ENCODE measurements at places on chromosomes 7 and 10.

DNA sequence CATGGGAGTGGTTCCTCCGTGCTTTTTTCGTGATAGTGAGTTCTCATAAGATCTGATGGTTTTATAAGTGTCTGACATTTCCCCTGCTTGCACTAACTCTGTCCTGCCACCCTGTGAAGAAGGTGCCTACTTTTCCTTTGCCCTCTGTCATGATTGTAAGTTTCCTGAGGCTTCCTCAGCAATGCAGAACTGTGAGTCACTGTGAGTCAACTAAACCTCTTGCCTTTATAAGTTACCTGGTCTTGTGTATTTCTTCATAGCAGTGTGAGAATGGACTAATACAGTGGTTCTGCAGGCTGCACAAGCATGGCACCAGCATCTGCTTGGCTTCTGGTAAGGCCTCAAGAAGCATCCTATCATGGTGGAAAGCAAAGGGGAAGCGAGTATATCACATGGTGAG is 1144.6 kb downstream of the SORCS3 start:
- DNase-seq, result no peak

DNA sequence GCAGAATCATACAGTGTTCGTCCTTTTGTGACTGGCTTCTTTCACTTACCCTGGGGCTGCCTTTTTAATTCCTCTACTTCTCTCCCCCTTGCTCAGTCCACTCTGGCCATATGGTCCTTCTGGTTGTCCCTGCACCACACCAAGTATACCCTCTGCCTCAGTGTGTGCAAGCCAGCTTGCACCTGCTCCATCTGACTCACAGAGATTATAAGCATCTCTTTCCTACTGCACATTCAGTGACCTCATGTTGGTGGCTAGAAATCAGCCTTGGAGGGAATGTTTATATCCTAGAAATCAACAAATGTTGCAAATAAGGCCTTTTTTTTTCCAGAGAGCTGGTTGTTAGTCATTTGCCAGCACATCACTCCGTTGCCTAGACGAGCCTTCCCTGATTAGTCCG is 67.5 kb upstream of the C10orf90 start:
- no peak for DNase-seq

GRCh38 chr7:55071411-55072175 is 52.8 kb downstream of the EGFR start:
- DNase-seq, result no peak

DNA sequence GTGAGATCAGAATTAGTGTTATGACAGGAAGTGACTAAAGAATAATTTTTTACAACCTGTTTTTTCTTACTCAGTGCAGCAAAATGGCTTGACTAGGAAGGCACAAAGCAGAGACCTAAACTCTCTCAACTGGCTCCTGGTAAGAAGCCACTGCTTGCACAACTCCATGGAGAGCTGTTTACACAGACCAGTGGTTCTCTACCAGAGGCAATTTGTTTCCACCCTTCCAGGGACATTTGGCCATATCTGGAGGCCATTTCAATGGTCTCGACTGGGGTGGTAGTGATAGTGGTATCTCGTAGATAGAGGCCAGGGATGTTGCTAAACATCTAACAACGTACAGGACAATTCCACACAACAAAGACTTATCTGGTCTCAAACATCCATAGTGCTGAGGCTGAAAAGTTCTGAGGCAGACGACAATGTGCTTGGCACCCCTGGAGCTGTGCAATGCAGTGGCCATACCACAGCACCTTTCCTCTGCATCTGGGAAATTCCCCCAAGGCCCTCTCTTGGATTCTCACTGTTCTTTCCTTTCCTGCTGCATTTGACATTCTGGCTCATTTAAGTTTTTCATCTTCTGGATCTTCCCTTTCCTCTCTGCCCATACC is 105.4 kb upstream of the LAMB4 start:
- DNase-seq, result no peak

DNA sequence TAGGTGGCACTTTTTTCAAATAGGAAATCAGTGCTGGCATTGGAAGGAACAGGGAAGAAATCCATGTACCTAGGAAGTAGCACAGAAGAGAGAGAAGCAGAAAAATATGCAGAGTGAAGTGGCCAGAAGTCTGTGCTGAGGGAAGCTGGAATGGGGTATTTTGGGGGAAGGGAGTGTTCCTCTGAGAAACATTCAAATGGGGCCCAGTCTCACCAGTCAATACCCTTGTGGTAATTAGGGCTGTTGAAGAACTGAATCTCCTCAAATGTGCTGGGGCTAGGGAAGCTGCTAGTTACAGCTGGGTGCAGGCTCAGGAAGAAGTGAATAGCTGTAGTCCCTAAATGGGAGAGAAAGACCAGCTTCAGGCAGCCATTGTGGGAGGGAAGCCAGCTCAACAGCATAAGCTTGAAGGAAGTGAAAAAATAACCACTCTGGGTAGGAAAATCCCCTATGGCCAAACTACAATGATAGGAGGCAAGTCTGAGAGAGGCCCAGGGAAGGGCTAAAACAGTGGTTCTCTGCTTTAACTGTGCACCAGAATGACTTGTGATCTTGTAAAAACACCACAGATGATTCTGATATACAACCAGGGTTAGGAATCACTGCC is 7.6 kb downstream of the NDST2 start:
- DNase-seq, result no peak

GRCh38 chr10:49264177-49264677 is 34.7 kb upstream of the C10orf71 start:
- no peak for DNase-seq

- DNase-seq, result no peak
These were observed 339.8 kb upstream of the LRRTM3 start for GRCh38 chr10:66586073-66586472.

DNA sequence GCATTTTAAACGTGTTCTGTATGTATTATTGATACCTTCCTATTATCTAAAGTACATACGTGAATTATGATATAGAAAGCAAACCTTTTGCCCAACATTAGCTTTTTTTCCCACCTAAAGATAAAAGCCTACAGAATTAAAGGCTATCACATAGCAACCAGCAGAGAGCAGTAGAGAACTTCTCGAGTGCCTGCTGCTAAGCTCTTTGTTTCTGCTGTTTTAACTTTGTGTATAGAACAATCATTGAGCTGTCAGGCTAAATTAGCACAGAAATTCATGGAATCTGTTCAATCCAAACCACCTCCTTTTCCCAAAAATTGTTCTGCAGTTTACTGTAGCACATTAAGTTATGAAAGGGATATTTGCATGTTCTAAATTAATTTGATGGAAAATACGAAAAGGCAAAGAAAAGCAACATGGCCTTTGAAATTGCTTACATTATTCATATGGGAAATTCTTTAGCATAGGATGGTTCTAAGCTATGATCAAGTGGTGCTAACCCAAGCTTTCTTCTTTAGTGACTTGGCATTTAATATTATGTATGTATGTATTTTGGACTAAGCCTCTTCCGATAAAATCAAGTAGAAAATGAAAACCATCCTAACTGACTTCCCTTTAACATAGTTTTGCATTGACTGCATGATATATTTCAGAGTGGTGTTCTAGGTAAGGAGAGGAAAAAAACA is 1288.5 kb downstream of the GATA3 start:
- DNase-seq, result peak; percentile 0

GRCh38 chr10:563827-564226 is 125.6 kb downstream of the DIP2C start:
- no peak for DNase-seq

- no peak for DNase-seq
These were observed 916 bp upstream of the EEPD1 start for GRCh38 chr7:36151921-36152755.

DNA sequence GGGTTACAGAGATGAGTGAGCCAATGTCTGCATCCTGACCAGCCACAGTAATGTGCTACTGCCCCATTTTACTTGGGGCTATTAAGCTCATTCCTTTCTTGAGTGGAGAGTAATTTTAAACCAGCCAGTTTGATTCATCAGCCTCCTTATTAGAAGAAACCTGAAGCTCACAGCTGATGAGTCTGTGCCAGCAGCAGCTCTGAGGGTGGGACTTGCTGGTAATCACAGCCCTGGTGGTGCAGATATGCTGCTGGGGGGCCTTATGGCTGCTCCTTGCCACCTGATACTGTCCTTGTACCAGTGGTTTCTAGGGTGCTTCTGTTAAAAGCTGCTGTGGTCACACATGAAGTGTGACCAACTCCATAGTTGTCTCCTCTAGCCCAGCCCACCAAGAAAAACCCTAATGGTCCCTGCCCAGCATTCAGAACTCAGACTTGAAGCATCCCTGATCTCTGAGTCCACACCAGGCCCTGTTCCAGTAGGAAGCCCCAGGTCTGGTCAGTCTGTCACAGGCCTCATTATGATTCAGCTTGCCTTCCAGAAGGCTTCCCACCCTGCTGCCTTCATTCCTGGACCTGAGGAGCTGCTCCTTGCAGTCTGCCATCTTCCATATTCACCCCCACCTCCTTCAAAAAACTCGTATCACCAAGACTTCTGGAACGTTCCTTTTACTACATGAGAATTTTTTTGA is 28.9 kb upstream of the RBM20 start:
- no peak for DNase-seq

GRCh38 chr10:13615650-13616300 is 29.0 kb downstream of the PRPF18 start:
- DNase-seq, result no peak

GRCh38 chr10:122073508-122073907 is 84.5 kb downstream of the TACC2 start:
- no peak for DNase-seq

GRCh38 chr7:86904949-86905834 is 154.3 kb downstream of the ELAPOR2 start:
- peak; percentile 23 for DNase-seq

DNA sequence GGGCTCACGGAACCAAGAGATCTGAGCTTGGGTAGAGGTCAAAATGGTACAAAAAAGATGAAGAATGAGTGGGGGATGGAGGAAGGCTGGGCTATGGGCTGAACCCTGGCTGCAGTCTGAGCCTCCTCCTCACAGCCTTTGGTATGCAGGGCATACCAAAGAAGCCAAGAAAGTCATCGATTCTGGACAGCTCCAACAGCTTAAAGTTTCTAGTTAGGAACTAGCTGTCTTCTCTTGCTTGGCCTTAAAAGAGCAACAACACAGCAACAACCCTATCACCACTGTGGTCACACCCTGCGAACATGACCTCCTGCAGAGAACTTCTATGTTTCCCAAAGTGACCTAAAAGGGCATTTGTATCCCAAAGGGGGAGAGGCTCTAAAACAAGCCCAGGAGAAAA is 126.1 kb upstream of the EFCAB10 start:
- no peak for DNase-seq

- no peak for DNase-seq
These were observed 83.0 kb upstream of the PHYHIPL start for GRCh38 chr10:59093461-59093860.

- no peak for DNase-seq
These were observed 155.3 kb upstream of the COBL start for GRCh38 chr7:51471981-51472296.

DNA sequence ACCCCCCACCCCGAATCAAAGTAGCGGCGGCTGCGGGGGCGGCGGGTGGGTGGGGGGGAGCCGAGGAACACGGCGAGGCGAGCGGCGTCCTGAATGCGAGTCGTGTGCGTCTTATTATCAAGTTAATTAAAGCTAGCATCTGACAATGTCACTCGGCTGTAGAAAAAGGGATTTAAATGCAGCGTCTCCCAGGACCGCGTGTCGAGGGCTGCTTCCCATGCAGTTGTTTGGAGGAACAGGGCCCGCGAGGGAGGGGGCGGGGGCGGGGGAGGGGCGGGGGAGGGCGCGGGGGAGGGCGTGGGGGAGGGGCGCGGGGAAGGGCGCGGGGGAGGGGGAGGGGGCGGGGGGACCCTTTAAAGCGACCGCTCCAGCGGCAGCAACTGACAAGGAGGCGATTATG is 2.7 kb upstream of the UNCX start:
- DNase-seq, result no peak

GRCh38 chr7:111265394-111265793 is 174.5 kb downstream of the LRRN3 start:
- DNase-seq, result no peak

DNA sequence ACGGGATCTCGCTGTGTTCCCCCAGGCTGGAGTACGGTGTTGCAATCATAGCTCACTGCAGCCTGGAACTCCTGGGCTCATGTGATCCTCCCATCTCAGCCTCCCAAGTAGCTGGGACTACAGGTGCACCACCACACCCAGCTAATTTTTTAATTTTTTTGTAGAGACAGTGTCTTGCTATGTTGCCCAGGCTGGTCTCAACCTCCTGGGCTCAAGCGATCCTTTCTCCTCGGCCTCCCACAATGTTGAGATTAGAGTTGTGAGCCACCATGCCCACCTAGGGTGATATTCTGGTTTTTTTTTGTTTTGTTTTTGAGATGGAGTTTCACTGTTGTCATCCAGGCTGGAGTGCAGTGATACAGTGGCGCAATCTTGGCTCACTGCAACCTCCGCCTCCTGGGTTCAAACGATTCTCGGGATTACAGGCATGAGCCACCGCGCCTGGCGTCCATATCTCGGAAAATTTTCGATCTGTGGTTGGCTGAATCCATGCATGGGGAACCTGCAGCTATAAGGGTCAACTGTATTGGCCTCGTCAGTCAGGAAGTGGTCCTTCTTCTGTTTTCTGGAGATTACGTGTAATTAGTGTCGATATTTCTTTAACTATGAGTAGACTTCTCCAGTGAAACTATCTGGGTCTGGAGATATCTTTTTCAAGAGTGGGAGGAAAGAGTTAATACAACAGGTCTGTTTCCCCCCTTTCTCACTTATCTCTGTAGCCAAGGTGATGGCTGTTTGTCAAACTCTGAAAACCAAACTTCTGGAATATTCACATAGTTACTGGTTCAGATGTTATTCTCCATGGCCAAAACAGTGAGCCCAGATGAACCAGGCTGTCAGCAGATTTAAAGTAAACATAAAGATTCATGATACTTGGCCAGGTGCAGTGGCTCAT is 21.0 kb upstream of the FIS1 start:
- DNase-seq, result no peak

GRCh38 chr7:156151658-156152057 is 339.4 kb upstream of the SHH start:
- no peak for DNase-seq

- no peak for DNase-seq
These were observed 23.4 kb downstream of the DOCK4 start for GRCh38 chr7:112182749-112183148.

- DNase-seq, result no peak
These were observed 39.1 kb upstream of the ZNF273 start for GRCh38 chr7:64863969-64864368.

- no peak for DNase-seq
These were observed 49.4 kb downstream of the CXCL12 start for GRCh38 chr10:44335330-44336021.

GRCh38 chr7:118149394-118149793 is 34.6 kb upstream of the LSM8 start:
- DNase-seq, result no peak

GRCh38 chr10:132904181-132904813 is 38.1 kb downstream of the CFAP46 start:
- no peak for DNase-seq

DNA sequence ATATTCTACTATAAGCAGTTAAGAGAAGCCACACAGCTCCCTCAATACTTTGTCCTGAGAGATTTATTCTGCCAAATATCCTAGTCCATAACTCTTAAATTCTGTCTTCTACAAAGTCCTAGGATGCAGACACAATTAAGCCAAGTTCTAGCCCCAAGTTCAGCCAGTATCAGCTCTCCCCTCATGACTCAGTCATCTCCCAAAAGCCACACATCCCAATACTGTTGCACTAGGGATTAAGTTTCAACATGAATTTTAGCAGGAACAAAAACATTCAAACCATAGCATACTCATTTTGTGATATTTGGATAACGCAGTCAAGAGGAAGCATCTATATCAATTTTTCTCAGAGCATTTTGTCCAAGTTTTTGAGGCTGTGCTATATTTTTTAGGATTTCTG is 277.4 kb downstream of the FZD1 start:
- no peak for DNase-seq

All from NCI-H748 treated with DMSO at 0.1 percent for 48 hours (cell line).